ENCODE measurements at places on chromosomes 1 and 21.
A peak's percentile ranks its signal among the peaks of the same experiment; 100 is the strongest.

- DNase-seq = no peak
Observed at GRCh38 chr1:10033359-10033845, 644 bp downstream of the UBE4B start.

DNA sequence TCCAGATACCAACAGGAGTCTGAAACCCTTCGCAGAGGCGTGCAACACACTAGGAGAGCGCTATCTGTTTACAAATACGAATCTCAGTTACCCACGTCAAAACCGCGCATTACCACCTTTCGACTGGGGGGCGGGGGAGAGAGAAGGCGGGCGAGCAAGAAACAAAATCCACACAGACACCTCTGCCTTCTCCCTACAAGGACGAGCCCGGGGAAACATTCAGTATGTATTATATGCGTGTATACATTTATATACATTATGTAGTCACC is 722 bp downstream of the TUT4 start:
- DNase-seq = no peak

GRCh38 chr1:213345621-213346020 is 294.6 kb downstream of the RPS6KC1 start:
- no peak for DNase-seq

GRCh38 chr1:12166834-12167492 is at the start of gene TNFRSF1B:
TSS of gene TNFRSF1B (plus strand) at chr1:12166991. CDS start at chr1:12167092, 101 bp downstream.
- no peak for DNase-seq

- no peak for DNase-seq
Observed at GRCh38 chr1:64215576-64215975, 12.2 kb downstream of the UBE2U start.

DNA sequence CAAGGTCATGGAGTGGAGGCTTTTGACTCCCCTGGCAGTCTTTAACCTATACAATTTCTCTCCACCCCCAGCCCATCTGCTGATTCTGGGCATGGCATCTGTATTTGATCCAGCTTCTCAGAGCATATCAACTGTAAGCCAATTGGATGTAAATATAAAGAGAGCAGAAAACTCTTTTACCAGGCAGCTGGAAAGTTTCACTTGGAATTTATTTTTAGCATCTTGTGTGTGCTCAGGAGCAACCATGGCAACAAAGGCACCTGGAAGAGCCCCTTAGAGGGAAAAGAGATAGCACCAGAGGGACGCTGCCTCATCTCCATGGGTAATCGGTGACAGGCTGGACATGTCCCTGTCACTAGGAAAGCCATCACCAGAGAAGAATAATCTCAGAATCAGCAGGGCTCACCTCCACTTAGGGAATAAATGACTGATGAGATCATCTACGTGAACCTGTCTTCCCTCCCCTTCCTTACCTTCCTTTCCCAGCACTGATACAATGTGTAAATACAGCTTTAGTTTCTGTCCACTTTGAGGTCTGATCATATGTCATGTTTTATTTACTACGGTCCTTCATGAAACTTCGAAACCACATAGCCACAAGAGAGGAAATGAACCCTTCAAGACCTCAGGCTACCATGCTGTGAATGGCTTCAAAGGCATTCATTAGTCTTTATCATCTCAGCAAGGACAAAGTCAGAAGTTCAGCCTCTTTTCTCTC is 25.3 kb upstream of the SIPA1L2 start:
- DNase-seq = no peak

- no peak for DNase-seq
Observed at GRCh38 chr1:6208723-6209660, 3.1 kb downstream of the RNF207 start.

DNA sequence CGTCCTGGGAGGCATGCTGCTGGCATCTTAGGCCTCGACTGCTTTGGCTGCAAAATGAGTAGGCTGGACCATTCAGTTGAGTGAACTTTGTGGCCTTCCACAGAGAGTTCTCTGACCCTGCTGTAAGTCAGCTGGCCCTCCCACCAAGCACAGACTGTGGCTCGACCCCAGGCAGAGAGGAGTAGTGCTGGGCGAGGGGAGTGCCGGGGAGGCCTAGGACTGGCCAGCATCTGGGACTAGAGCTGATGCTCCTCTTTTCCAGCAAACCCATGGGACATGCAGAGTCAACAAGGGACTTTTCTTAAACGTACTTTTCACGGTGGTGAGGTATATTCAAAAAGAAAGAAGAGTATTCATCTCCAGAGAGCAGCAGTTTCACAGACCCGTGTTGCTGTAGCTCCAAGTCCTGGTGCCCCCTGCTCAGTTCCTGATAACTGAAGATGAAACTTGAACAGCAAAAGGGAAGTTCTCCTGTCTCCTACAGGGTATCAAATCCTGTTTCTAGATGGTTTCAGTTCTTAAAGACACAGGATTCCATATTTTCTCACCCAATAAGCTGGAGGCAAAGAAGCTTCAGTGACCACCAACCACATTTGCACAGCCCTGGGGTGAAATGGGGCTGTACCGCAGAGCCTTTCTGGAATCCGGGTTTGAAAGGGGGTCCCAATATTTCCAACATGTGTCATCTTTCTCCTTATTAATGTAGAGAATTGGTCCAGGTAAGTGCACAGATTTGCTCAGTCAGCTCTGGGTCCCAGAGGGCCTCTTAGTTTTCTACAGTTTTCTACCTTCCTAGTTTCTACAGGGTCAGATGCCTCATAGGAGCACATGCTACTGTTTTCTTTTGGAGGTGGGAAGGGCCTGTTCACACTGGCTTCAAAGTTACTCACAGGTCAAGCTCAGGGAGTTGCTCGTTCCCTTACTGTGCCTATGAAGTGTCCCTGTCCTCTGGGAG is 20.9 kb downstream of the BATF3 start:
- no peak for DNase-seq

GRCh38 chr21:32779983-32780382 is 8.4 kb upstream of the PAXBP1 start:
- DNase-seq = no peak

DNA sequence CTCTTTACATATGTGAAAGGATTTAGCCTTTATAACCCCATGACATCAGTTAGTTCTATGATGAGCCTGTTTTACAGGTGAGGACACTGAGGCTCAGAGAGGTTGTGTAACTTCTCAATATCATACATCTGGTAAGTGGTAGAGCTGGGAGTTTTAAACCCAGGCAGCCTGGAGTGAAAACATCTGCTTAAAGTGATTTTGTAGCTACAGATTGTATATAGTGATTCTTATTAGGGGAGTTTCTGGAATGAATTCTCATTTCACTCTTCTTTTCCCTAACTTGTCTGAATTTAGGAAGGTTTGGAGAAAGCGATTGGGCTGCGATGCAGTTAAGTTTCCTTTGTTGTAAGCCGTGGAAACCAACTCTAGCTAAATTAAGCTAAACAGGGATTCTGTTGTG is 175.6 kb downstream of the CAMTA1 start:
- no peak for DNase-seq

DNA sequence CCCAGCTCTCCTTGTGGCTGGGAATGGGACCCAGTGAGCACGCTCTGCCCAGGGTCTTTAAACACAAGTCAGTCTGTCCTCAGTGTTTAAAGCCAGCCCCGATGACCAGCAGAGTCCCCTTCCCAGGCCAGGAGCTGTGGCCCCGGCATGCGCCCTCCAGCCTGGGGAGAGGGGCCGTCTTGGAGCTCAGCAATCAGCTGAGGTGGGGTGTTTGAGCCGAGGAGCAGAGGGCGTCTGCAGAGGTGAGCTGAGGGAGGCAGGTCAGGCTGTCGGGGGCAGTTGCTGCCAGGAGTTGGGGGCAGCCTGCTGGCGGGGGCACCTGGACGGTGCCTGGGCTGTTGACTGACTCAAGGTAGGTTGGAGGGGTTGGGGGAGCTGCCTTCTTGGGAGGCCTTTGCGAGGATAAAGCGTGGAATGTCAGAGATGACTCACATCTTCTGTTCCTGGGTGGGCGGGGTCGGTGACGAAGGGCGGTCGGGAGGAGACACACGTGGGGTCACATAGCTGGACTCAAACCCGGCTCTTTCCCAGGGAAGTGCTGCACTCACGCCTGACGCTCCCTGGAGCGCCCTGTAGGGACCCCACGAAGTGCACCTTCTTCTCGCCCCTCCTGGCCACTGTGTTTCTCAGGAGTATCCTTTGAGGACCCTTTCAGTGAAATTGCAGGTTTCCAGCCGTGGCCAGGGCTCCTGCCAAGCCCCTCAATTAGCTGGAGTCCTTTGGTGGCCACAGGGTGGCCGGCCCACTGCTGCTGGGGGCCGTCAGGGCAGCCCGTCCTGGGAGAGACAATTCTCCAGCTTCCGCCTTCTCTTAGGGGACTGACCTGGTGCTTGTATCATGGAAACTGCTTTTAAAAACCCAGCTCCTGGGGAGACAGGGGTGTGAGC is 86.2 kb downstream of the SIK1 start:
- DNase-seq = no peak

DNA sequence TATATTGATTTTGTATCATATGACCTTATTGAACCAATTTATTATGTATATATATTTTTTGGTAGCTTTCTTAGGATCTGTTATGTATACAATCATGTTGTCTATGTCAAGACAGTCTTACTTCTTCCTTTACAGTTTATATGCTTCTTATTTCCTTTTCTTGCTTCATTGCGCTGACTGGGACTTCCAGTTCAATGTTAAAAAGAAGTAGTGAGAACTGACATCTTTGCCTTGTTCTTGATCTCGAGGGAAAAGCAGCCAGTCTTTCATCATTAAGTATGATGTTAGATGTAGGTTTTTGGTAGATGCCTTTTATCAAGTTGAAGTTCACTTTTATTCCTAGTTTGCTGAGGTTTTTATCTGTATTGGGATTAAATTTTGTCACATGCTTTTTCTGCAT is 17.5 kb downstream of the MAN1C1 start:
- DNase-seq = no peak

- no peak for DNase-seq
Observed at GRCh38 chr1:92298213-92298572, 594 bp downstream of the GLMN start.

DNA sequence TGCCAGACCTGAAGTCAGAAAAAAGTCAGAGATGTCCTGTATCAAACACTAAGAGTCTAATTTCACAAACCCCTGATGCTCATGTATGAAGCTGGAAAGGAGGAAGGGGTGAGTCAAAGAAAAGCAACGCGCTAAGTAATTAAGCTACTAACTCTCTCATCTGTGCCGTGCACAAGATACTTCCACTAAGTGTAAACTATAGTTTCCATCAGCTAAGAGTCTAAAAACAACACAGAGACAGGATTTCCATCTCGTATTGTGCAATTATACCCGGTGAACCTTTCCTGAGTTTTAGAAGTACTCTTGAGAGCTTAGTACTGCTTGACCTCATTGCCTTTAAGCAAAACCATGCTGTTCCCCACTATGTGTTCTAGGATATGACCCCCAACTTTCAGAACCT is 19.0 kb downstream of the DNALI1 start:
- peak; percentile 5 for DNase-seq

GRCh38 chr1:175540896-175541645 is 202.3 kb downstream of the TNR start:
- DNase-seq = no peak

DNA sequence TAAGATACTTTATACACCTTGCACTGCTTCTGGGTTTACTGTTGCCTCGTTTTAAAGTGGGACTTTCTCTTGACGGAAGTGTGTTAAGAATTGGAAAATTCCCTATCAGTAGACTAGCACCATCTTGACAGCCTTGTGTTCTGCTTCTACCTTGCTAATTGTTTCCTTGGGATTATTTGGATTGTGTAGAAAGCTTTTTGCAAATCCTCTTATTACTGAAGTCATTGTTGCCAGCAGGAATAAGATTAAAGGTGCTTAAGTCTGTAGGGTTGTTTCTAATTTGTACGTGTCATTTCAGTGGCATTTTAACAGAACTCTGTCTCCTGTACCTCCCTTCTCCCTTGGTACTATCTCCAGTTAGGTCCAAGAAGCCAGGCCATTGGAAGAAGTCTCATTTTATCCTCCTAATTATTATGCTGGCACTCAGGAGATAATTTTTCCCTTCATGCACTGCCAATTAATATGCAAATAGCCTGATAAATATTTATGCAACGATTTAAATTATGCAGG is 107.7 kb downstream of the POU2F1 start:
- no peak for DNase-seq

GRCh38 chr1:201771466-201771865 is 57.5 kb upstream of the IPO9 start:
- DNase-seq = no peak

DNA sequence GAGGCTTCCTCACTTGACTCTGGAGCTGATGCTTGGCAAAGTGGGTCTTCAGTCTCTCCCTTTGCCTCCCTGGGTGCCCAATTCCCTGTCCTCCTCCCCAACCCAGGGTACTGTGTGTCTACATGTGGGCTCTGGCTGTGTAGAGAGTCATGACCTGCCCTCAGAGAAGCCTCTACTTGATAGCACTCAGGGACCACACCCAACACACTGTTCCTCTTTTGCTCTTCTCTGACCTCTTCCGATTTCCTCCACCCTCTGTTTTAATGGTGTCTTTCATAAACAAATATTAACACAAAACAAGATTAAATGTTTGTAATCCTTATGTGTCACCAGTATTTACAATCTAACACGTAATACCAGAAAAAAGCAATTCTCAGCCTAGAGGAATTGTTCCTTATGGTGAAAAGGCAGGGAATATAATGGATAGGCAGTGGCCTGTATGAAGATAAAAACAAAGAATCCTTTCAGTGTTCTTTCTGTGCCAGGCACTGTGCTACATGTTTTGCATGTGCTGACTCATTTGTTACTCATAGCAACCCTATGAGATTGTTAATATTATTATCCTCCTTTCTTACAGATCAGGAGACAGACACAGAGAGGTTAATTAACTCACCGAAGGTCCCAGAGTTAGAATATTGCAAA is 58.2 kb downstream of the HSD3B1 start:
- DNase-seq = no peak

- no peak for DNase-seq
Observed at GRCh38 chr1:93330617-93331016, 15.1 kb upstream of the DR1 start.

DNA sequence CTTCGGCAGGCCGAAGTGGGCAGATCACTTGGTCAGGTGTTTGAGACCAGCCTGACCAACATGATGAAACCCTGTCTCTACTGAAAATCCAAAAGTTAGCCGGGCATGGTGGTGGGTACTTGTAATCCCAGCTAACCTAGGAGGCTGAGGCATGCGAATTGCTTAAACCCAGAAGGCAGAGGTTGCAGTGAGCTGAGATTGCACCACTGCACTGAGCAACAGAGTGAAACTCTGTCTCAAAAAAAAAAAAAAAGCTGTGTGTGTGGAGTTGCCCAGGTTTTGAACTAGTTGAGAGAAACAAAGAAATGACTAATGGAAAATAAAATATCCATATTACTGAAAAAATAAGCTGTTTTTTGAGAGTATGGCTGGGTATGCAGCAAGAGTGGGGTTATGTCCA is 100.2 kb downstream of the GTF2B start:
- no peak for DNase-seq

DNA sequence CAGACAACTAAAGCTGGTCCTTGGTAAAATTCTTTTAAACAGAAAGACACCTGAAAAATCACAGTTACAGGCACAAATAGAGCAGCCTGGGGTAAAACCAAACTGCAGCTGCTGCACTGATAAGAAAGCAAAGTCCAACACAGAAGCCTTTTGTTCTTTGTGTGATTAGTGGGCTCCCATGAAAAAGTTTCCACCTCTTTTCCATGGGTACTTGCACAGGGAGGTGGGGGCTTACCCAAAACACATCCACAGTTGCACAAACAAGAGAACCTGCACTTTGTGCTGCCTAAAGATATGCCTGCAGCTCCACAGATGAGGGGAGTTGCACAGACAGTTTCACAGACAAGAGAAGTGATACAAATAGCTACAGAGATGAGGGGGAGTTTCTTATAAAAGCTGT is 106.7 kb upstream of the SLC5A9 start:
- no peak for DNase-seq
